ENCODE measurements at places on chromosomes 7 and 10.
A peak's percentile ranks its signal among the peaks of the same experiment; 100 is the strongest.

DNA sequence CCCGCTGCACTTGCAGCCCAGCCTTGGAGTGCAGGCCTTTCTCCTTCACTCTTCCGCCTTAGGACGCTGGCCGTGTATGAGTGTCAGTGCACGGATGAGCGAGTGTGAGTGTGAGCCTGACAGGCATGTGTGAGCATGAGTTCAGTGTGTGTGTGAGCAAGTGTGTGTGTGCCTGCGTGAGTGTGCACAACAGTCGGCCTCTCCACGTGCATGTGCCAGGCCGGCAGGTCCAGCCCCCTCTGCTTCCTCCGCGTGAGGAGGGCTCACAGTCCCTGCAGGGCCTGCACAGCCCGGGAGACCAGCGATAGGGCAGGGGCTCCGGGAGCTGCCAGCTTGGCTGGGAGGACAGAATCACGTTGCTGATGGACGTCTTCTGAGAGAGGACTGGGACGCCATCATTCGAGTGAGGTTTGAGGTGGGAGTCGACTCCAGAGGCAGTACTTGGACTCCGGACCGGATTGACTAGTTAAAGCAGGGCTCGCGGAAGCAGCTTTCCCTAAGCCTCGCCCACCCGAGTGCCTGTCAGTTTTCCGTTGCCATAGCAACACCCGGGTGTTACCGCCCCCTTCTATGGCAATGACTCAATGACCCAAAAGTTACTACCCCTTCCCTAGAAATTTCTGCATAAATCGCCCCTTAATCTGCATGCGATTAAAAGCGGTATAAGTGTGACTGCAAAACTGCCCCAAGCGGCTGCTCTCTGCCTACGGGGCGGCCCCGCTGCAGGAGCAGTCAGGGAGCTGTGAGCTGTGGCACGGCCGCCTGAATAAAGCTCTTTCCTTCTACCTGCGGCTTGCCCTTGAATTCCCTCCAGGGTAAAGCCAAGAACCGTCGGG lies 19.6 kb upstream of the CFAP46 start:
- DNase-seq, result peak; percentile 73

DNA sequence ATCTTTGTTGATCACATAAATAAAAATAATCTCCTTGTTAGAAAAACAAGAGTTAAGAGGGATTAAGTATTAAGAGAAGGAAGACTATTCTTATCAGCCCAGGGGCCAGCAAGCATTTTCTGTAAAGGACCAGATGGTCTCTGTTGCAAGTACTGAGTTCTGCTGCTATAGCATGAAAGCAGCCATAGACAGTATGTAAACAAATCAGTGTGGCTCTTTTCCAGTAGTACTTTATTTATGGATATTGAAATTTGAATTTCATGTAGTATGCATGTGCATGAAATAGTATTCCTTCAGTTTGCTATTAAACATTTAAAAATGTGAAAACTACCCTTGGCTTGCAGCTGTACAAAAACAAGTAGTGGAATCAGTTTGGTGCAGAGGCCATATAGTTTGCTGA lies 81.7 kb downstream of the STK31 start:
- DNase-seq, result no peak

DNA sequence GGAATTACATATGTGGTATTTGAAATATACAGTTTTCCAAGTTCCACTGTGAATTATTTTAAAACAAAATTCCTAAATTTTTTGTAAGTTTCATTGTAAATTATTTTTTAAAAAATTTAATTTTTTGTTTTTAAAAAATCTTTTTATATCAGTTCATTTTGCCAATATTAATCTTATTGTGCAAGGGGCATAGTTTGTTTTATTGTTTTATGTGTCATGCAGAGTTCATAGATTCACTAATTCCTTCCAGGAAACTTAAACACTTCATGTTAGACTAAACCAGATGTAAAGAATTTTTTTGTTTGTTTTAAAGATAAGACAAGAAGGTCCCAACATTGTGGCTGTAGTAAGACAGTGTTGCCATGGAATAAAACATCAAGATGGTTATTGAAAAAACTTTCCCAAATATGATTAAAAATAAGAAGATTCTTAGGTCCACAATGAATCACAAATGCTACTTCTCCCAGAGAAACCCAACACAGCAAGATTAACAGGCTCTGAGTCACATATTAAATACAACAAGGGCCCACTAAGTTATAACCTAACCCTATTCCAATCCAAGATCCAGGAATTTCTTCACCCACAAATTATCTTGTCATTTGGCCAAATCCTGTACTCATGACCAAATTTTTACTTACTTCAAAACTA lies 464.7 kb upstream of the IGFBP3 start:
- DNase-seq, result no peak

- DNase-seq, result peak; percentile 67
These were observed 83.8 kb upstream of the GPR26 start for GRCh38 chr10:123582084-123582989.

DNA sequence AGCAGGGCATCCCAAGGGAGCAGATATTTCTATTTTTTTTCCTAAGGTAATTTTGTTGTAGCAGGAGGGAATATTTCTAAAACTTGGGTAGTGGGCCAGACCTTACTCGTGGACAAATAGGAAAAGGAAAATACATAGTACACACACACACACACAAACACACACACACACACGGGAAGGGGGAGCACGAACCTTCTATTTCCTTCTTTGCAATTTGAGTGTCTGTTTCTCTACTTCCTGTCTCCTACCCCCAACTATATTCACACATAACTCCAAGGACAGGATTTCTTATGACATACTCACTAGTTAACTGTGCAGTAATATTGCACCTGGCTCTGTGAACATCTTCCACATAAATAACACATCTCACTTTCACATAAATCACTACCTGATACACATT lies 4.4 kb downstream of the LDB1 start:
- no peak for DNase-seq

- no peak for DNase-seq
These were observed 537.6 kb downstream of the ACTR3B start for GRCh38 chr7:153297141-153297540.

DNA sequence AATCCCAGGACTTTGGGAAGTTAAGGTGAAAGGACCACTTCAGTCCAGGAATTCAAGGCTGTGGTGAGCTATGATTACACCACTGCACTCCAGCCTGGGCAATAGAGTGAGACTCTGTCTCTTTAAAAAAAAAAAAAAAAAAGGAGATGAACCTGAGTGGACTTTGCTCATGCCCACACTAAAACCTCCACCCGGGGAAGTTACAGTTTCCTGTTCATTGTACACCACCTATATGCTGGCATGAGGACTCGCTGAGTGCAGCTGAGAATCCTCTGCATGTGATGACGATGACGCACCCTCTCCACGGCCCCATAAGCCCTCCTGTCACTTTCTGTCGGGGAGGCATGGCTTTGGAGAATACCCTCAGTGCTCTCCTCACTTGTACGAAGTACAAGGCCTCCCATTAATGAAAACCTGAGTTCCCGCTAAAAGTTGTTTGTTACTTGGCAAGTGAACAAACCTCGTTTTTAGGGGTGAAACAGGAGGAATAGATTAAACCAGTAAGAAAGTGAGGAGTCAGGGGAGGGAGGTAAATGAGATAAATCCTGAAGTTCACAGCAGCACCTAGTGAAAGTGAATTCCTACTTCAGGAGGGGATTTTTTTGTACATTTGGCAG lies 15.9 kb downstream of the TMEM176B start:
- DNase-seq, result no peak

- peak; percentile 75 for DNase-seq
These were observed 145.6 kb downstream of the PFKFB3 start for GRCh38 chr10:6348096-6348874.

- no peak for DNase-seq
These were observed 1.8 kb downstream of the GNAI1 start for GRCh38 chr7:80136261-80137055.

DNA sequence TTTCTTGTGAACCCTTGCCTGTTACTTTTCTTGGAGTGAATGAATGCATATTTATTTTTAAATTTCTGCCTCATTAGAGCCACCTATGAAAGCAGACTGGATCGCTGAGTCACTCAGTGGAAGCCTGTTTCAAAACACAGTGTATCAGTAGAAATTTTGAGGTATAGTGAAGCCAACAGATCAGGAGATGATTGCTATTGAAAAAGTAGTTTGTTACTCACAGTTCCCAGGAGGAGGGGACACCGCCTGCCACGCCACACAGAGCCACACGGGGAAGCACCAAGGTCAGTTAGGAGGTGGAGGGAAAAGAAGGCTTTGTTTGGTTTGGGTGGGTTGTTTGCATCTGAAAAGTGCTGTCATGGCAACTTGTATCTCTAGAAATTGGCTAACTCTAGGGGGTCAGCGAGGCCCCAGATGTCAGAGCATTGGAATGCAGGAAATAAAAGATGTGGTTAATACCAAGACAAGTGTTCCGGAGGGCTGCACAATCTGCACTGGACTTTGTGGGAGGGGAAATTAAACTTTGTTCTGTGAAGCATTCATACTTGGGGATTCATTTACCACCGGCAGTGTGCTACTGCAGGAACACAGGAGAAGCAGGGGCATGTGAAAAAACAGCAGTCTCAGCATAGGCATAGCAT lies 106.4 kb upstream of the SDK1 start:
- DNase-seq, result no peak

DNA sequence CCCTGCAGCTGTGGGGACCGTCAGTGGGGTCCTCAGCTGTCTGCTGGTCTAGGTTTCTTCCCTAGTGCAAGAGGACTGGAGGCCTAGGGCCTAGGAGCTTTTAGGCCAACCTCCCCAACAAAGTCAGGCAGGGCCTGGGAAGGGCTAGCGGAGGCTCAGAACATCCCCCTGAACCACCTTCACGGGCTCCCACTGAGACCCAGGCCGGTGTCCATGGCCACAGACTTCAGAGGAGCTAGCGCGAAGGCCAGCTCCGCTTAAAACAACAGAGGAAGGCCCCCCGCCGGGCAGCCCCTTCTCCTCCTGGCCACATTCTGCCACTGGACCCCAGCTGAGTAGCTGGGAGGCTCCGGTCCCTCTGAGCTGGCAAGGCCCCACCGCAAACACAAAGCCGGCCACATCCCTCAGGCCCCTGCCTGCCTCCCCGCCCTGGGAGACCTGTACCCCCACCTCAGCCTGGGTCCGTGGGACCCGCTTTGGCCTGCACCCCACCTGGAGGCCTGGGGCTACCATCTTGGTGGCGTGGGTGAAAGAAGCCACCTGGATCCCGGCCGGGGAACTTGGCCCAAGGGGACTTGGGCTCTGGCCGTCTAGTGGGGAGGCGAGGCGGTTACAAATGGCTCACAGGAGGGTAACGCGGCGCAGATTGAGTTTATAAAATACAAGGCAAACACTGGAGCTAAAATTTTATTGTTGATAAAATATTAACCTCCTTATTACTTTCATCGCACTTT lies 5.4 kb upstream of the UNCX start:
- no peak for DNase-seq

DNA sequence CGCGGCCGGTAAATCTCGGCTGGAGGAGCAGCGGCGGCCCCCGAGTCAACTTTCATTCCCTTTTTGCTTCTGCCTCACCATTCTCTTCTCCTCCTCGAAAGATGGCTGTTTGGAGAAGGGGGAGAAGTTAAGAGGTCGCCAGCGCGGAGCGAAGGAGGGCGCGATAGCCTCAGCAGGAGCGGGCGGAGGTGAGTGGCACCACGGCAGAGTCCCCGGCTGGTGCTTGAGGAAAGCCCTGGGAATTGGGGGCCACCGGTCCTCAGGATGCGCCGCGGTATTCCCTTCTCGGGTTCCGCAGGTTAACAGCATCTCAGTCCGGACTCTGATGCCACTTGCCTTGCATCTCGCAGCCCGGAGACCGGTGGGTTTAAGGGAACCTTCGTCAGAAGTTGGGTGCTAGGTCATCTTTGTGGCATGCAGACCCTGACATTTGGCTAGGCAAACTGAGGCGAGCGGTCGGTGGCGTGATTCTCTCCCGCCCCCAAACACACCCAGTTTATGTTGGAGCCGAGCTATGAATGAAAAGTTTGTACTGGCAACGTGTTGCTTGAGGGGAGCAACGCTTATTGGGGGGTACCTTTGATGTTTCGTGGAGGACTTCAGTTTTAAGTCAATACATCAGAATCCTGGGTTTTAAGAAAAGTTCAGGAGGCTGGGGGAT lies 59.5 kb upstream of the PRPS1L1 start:
- no peak for DNase-seq

GRCh38 chr10:120012566-120012965 lies 120.0 kb downstream of the SEC23IP start:
- no peak for DNase-seq

GRCh38 chr7:21256310-21256877 lies 171.5 kb upstream of the SP4 start:
- DNase-seq, result no peak

DNA sequence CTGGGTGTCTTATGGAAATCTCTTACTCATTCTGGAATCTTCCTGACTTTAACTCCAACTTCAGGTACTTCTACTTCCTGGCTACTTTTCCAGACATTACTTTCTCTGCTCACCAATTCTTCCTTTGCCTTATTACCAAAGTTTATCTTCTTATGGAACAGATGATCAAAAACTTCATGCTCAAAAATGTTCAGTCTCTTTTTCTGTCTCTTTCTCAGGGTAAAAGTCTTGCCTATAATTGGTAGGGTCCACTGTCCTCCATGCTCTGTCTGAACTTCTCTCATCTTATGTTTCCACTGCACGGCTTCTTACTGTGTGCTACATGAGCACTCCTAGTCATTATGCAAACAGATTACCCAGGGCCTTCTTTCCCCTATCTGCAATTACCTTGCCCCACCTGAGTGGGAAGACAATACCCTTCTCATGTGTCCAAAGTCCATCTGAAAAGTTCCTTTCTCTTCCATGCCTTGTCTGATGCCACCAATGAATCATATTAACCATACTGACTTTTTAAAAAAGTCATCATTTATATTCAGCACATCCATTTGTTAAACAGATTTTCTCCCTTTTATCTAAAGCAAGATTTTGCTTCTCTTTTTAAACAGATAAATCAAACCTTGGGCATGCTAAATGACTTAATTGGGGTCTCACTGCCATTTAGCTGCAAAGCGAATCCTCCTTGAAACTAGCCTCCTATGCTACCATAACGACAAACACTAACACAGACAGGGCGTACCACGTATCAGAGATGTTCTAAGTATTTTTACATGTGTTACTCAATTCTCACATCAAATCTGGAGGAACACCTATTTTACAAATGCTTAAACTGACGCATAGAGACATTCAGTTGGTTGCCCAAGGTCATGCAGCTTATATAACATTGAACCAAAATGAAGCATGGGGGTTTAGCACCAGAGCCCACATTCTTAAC lies 48.8 kb downstream of the SEMA3C start:
- no peak for DNase-seq

GRCh38 chr10:95506056-95506737 lies 55.0 kb downstream of the SORBS1 start:
- no peak for DNase-seq

- DNase-seq, result no peak
These were observed 128.2 kb downstream of the FGFR2 start for GRCh38 chr10:121469797-121470606.

GRCh38 chr7:70352088-70352487 lies 753.8 kb downstream of the AUTS2 start:
- no peak for DNase-seq

All from activated CD4-positive, CD25-positive, alpha-beta regulatory T cell treated with anti-CD3 and anti-CD28 coated beads, Interleukin-2, amount 50 U/mL, for 72 hours (primary cell).